ENCODE measurements at places on chromosomes 12 and 14. TPM values are rescaled to one million over a fixed set of nuclear protein-coding genes. Genes with fewer than 3 reads are reported as not detected.

The SYNDIG1L gene
- total RNA-seq = under 0.01 TPM

The CARMIL3 gene
- total RNA-seq = 0.17 TPM

The LAG3 gene
- not detected for total RNA-seq

The IL31 gene
- not detected for total RNA-seq

The KRT78 gene
- not detected for total RNA-seq

The NOC4L gene
- total RNA-seq = 10.4 TPM

The KRT5 gene
- 0.52 TPM for total RNA-seq

The YBX3 gene
- total RNA-seq = 116 TPM

The BCL2L14 gene
- total RNA-seq = not detected

The PALS1 gene
- 27.7 TPM for total RNA-seq

The KRT73 gene
- not detected for total RNA-seq

The CLEC4D gene
- not detected for total RNA-seq

The IRAK3 gene
- 9.0 TPM for total RNA-seq

The PSMC6 gene
- total RNA-seq = 97.8 TPM

The ANAPC5 gene
- 149 TPM for total RNA-seq

The NDUFA9 gene
- total RNA-seq = 37.6 TPM

The PRICKLE1 gene
- 2.6 TPM for total RNA-seq

The TSPAN11 gene
- total RNA-seq = 0.13 TPM

The GLT1D1 gene
- total RNA-seq = not detected

The CPNE6 gene
- total RNA-seq = not detected

The ETV6 gene
- total RNA-seq = 11.4 TPM

The SMOC1 gene
- total RNA-seq = 12.9 TPM

The SERPINA12 gene
- total RNA-seq = not detected

The HCAR2 gene
- not detected for total RNA-seq

The SLC17A8 gene
- total RNA-seq = not detected

The COQ6 gene
- total RNA-seq = 16.7 TPM

The NUBPL gene
- total RNA-seq = 10.0 TPM

The ETNK1 gene
- total RNA-seq = 33.6 TPM

The BDKRB1 gene
- total RNA-seq = 1.3 TPM

The KLHL33 gene
- 0.03 TPM for total RNA-seq

The MGP gene
- 251 TPM for total RNA-seq

The ZDHHC22 gene
- not detected for total RNA-seq

The FAM186B gene
- total RNA-seq = 0.40 TPM

The SYT1 gene
- 25.2 TPM for total RNA-seq

The TMPRSS12 gene
- not detected for total RNA-seq

The PPFIBP1 gene
- total RNA-seq = 179 TPM

The SLCO1B1 gene
- not detected for total RNA-seq
